ENCODE measurements at places on chromosomes 3 and 15. TPM values are rescaled to one million over a fixed set of nuclear protein-coding genes. Genes with fewer than 3 reads are reported as not detected.

DNA sequence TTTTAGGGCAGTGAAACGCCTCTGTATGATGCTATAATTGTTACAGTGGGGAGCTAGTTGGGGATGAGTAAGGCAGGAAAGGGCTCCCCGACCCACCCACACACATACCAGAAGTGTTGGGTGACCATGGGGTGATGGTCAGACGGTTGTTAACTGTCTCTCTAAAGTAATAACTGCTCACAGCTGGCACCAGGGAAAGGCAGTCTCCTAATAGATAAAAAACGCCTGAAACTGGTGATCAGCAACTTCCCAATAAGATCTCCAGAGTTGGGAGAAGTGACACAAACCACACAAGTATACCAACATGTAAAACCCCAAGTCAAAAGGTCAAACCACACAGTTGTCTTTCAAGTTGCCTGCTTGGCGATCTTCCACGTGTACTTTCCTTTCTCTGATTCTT is 346.5 kb upstream of the CNTN4 start:
- DNase-seq = no peak

- DNase-seq = no peak
Observed at GRCh38 chr3:158660711-158661110, 11.7 kb downstream of the LXN start.

DNA sequence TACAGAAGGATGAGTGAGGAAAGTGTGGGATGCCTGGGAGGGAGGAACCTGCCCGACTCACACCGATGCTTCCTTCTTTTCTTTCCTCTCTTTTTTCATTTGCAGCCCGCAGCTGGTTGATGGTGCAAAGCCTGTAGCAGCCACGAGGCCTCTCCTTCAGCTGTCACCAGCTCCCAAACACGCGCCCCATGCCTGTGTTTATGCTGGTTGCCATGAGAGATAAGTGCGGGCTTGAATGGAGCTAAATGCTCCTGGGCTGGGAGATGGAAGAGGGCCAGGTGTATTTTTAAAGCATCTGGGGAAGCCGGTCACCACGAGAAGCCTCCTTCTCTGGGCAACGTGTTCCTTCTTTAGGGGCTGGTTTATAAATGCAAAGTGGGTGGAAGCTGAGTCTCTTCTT is 9.3 kb downstream of the COLQ start:
- DNase-seq = no peak

Gene EFL1
- 29.0 TPM for total RNA-seq

- no peak for DNase-seq
Observed at GRCh38 chr15:55106155-55106554, 90.6 kb downstream of the RSL24D1 start.

Gene CLDN18
- not detected for total RNA-seq

GRCh38 chr3:43296565-43296964 is 10.2 kb downstream of the SNRK start:
- DNase-seq = peak; percentile 80

DNA sequence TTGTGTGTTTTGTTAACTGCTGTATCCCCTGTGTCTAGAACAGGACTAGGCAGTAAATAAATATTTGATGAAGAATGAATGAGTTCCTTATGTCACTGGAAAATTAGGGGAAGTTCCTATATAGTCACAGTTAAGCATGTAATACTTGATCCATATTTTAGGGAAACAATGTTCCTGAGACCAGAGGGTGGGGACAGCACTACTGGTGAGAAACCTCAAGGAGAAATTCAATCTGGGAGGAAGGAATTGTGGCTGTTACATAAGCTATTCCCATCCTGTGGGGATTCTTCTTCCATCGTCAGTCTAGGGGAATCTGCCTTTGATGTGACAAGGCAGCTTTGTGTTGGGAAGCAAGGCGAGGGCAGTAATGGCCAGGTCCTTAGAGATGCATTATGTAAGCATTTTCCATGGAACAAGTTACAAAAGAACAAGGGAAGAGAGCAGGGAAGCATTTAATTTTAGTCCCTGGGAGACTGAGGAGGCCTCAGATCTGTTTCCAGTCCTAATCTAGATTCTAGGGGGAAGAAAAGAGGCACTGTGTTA is 219.3 kb upstream of the TTC14 start:
- no peak for DNase-seq

Gene ADAM10
- 135 TPM for total RNA-seq

DNA sequence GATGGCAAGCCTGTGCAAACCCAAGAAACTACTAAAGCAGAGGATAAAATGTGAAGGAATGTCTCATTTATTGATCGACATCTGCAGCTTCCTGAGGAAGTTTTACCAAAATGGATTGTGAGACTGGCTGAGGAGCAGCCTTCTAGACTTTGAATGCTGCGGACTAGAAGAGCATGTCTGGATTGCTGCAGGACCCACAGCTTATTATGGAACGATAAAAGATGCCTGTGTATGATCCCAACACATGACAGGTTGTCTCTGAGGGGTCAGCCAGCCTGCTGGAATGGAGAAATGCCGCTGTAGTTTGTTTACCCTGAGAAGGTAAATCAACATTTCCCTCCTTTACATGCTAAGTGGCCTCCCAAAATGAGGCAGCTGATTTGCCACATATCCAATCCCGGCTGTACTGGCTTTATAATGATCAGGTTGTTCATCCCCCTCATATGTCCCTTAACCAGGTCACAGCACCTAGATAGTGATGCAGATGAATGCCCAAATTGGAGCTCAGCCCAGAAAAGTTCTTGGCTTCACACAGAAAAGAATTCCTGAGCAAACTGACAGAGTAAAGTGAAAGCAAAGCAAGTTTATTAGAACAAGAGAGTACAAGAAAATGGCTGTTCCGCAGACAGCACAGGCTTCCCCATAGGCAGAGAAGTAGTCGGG is 63.9 kb downstream of the IL12A start:
- no peak for DNase-seq

GRCh38 chr15:74470631-74471395 is 9.9 kb upstream of the UBL7 start:
- DNase-seq = no peak

- no peak for DNase-seq
Observed at GRCh38 chr15:54820811-54821210, 375.9 kb downstream of the RSL24D1 start.

Gene ITIH1
- total RNA-seq = not detected

Gene KLHDC8B
- total RNA-seq = 1.2 TPM

DNA sequence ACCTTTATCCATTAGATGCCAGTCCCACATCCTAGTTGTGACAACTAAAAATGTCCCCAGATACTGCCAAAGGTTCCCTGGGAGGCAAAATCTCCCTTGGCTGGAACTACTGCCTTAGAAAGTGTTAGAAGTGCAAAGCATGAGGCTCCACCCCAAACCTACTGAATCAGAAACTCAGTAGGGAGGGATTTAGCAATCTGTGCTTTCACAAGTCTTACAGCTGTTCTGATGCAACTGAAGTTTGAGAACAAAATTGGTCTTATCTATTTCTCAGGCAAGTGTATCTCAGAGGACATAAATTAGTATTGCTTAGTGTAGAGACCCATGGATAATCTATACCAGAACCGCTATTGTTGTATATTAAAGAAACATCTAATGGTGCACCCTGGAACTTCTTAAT is 70.2 kb downstream of the CLDN1 start:
- DNase-seq = no peak

Gene HRG
- total RNA-seq = not detected

Gene ROPN1B
- not detected for total RNA-seq

Gene ALDH1L1
- not detected for total RNA-seq

DNA sequence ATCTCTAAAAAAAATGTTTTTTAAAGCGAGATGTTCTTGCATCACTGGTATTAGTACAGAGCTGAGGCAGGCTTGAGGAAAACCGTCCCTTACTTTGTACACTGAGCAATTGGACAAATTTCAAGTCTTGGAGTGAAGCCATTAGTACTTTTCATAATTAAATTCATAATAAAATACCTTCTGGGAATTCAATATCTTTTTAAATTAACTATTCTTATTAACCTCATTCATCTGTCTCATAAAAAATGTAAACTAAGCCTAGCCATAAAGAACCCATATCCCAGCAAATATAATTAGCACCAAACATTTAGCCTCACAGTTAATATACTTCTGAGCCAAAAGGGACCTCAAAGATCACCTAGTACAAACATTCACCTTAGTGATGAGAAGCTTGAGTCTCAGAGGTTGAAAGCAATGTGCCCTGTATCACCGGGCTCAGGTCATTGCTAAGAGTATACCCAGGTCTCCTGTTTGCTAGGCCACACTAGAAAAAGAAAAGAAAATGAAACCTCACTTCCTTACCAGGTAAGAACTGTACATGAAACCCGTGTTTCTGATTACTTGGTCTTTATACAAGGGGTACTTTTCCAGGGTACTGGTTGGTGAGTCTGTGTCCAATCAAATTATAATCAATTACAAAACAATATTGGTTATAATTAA is 192.5 kb downstream of the ADAMTS9 start:
- DNase-seq = no peak

Gene SCN11A
- total RNA-seq = not detected

GRCh38 chr3:105996781-105997180 is 128.0 kb upstream of the CBLB start:
- DNase-seq = no peak

DNA sequence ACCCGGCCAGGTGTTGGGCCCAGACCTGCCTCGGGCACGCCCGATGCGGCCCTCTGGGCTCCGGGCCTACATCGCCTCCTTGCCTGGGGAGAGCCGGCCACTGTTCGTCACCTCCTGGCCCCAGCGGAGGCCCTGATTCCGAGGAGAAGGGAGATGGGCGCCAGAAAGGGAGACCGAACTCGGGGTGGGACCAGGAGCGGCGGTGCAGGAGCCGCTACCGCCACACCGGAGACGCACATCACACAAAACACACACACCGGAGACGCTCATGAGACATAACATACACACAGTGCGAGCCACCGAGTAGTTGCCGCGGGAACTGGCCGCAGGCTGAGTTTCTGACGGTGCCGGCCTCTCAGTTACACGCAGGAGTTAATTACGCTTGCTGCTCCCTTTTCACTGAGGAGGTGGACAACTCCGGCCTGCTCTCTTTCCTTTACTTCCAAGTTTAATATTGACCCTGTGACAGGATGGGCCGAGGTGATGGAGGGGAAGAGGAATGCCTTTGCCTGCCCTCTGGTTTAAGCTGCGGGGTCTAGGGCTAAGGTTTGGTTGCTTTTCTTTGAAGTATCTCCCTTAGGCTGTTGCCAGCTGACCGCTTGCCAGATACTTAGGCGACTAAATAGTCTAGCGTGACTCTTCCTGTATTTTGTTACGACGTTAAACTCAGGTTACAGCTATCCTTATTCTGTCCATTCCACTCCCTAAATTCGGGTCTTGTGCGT is 570 bp downstream of the PCNP start:
- peak; percentile 70 for DNase-seq

- DNase-seq = no peak
Observed at GRCh38 chr15:90819390-90819789, 49.0 kb upstream of the FURIN start.

Gene THSD4
- total RNA-seq = not detected

- peak; percentile 24 for DNase-seq
Observed at GRCh38 chr3:102092617-102093466, 243.5 kb downstream of the NFKBIZ start.

Gene HGD
- total RNA-seq = 0.26 TPM

DNA sequence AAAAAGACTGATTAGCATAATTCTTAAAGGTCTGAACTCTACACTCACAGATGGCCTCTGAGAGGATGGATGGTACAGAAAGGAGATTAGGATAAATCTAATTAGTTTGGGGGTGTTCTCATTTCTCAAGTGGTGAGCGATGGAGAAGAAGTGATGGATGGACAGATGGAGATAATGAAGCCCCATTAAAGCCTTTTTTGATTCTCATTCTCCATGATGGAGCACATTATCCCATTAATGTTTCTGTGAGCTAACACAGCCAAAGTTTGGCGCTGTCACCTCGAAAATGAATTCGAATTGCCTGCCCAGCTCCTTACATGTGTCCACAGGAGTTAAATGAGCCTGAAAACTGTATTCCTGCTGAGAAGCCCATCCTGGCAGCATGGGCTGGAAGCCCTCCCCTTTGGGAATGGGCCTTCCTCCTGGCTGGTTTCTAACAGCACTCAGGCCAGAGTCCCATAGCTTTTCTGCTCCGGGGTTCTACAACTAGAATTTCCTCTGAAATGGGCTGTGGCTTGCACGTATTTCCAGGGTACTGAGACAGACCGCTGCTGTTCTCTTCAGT is 726.0 kb upstream of the CFAP20DC start:
- DNase-seq = no peak

- no peak for DNase-seq
Observed at GRCh38 chr15:59873644-59874272, 130.4 kb upstream of the FOXB1 start.

DNA sequence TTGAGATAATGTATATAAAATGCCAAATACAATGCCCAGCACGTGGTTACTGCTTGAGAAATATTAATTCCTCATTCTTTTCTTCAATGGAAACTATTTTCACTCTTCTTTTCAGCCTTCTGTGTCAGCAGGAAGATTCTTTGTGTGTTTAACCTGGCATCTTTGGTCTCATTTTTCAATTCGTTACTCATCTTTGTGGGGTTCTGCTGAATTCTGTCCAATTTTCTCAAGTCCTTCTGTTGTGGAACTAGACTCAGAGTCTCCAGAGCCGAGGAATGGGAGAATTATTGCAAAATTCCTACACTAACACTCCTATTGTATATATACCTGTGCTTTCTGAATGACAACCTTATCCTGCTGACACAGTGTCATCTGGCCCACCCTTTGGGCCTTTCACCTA is 96.8 kb upstream of the RGMA start:
- no peak for DNase-seq

Gene LPP
- total RNA-seq = 58.9 TPM

Gene TMEM41A
- total RNA-seq = 21.6 TPM

Gene RETNLB
- total RNA-seq = not detected

Gene PPP4R2
- total RNA-seq = 80.0 TPM

DNA sequence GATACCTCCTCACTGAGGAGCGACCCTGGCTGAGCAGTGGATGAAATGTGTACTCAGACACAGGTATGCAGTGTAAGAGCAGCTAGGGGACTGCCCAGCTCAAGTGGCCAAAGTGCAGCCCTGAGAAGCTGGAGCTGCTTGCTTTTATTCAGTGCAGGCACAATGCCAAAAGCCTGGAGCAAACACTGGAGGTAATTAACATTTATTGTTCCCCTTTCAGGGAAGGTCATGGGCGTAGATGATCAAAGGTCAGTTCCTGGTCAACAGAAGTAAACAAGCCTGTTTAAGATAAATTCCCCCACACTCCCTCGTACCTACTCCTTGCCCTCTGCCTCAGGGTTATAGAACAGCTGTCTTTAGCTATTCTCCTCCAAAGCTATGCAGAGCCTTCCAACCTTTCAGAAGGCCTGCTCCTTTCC is 17.5 kb downstream of the PLA2G4F start:
- no peak for DNase-seq

Gene GOLGA8T
- total RNA-seq = 0.94 TPM

GRCh38 chr15:63103416-63103815 is 18.2 kb upstream of the LACTB start:
- DNase-seq = no peak

GRCh38 chr3:133330065-133330464 is 69.8 kb upstream of the BFSP2 start:
- no peak for DNase-seq
